ENCODE measurements at places on chromosomes 13 and 19. TPM values are rescaled to one million over a fixed set of nuclear protein-coding genes. Genes with fewer than 3 reads are reported as not detected.

DNA sequence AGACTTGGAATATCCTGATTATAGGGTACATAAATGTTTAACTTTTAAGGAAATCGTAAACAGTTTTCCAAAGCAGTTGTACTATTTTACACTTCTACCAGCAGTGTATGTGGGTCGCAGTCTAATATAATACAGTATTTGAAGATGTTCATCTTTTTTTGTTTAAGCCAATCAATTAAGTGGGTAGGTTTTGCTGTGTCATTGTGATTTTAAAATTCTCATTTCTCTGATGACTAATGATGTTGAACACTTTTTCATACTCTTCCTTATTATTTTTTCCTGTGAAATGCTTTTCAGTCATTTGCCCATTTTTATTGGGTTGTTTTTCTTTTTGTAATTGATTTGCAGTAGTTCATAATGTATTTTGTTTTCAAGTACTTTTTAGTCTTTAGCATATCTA lies 2689.7 kb downstream of the PCDH9 start:
- DNase-seq: no peak

DNA sequence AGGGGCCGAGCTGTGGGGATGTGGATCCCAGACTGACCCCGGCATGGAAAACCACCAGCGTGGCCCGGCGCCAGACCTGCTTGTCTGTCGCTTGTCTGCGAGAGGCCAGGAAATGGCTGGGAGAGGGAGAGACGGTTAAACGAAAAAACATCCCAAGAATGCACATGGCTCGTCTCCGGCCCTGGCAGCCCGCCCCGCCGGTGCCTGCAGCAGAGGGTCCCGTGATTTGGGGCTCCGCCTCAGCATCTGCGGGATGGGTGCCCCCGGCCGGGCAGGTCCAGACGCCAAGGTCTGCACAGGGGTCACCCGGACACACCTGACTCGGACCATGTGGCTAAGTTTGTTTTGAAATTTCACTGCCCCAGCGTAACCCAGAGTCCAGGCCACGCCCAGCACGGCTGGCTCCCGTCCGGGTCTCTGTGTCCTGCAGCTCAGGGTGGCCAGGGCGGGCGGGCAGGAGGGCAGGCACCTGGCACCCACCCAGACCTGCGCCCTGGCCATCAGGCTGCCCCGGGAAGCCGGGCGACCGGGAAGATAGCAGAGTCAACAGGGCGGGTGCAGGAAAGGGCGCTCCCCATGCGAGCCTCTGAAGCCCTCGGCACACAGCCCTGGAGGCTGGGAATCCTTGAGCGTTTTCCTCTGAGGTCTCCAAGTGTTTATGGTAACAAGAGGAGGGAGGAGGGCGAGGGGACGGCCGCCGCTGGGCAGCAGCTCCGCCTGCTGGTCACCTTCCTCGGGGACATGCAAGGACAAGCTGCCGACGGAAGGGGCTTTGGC lies 103.2 kb downstream of the GADD45B start:
- DNase-seq: peak; percentile 93

LRRC63 gene
- 0.17 TPM for total RNA-seq

- DNase-seq: no peak
Measured at GRCh38 chr19:19278315-19278714, 5.2 kb upstream of the TM6SF2 start.

CGB2 gene
- not detected for total RNA-seq
